ENCODE measurements at places on chromosomes 6 and 20. TPM values are rescaled to one million over a fixed set of nuclear protein-coding genes. Genes with fewer than 3 reads are reported as not detected.

AKAP12 gene
- 456 TPM for total RNA-seq

TLDC2 gene
- 0.19 TPM for total RNA-seq

TRIM31 gene
- total RNA-seq, result not detected

MUCL3 gene
- not detected for total RNA-seq

KCNK16 gene
- total RNA-seq, result not detected

MEP1A gene
- total RNA-seq, result not detected

RAB44 gene
- not detected for total RNA-seq

VNN1 gene
- 0.19 TPM for total RNA-seq

SNX3 gene
- 176 TPM for total RNA-seq

OOEP gene
- not detected for total RNA-seq

CRIP3 gene
- 0.19 TPM for total RNA-seq

FNDC11 gene
- 0.12 TPM for total RNA-seq
